Stimulated activated CD8-positive, alpha-beta memory T cell treated with anti-CD3 and anti-CD28 coated beads, Interleukin-7, amount 100 ng/mL, for 1 hour (primary cell): ENCODE measurements at places on chromosomes 4 and X.

DNA sequence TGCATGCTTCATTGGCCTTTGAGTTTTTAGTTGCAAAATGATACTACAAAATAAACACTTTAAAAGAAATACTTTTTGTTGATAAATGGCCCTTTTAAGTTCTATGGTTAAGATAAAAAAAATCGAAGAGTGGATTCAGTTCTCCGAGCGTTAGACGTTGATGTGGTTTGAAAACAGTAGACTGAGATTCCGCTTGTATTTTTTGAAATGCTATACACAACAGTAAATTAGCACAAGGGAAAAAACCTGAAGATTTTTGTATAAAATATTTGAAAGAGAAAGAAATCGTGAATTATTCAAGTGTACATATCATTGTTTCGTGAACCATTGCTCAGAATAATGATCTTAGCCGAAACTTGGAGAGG is 1.4 kb downstream of the BMP2K start:
- DNase-seq, result no peak

DNA sequence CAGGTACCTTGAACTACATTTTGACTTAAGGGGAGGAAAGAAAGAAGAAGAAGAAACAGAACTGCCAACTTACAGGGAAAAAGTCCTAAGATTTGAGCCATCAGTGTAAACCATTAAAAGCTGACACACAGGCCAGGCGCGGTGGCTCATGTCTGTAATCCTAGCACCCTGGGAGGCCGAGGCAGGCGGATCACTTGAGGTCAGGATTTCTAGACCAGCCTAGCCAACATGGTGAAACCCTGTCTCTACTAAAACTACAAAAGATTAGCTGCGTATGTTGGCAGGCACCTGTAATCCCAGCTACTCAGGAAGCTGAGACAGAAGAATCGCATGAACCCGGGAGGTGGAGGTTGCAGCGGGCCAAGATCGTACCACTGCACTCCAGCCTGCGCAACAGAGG is 389.7 kb upstream of the FAM241A start:
- no peak for DNase-seq

DNA sequence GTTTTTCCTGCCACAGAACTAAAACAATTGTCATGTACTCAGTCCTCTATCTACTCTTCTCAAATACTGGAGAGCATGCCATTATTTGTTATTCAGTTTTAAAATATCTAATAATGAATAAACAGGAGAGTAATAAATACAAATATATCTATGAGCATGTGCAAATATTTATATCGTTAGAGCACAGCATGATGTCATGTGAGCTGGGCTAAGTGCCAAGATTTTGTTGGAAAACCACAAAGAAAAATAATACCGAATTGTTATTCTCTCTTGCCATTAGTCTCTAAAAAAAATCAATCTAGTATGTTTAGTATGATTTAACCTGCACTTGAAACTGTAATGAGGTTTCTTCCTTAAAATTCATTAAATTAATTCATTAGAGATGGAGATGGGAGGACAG is 97.3 kb downstream of the DDX60 start:
- no peak for DNase-seq

DNA sequence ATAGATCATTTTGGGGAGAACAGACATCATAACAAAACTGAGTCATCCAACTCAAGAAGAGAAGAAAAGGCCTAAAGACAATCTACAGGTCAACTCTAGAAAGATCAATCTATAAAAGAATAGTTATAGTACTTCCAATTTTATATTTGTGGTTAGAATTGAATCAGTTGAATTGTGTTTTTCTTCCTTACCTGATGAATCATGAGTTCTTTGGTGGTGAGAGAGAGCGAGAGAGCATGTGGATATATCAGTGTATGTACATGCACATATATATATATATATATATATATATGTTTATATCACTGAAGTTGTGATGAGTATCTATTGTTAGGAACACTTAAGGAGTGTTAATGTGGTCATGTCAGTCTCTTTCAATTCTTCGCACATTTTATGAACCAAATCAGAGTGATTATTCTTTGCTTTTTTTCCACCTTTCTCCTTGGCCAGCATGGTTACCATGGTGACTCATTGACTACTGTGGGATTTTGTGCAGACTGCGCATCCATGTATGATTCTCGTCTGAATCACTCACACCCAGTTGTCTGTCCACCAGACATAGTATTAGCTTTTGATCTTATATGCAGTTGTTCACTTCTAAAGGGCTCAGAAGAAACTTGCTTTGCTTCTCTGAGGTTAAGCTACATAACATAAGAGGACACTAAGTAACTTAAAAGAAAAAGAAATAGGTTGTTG is 90.4 kb upstream of the RAB40AL start:
- no peak for DNase-seq

GRCh38 chr4:159506801-159507517 is 404.1 kb downstream of the RAPGEF2 start:
- DNase-seq, result no peak

- DNase-seq, result no peak
Observed at GRCh38 chrX:150051096-150051495, 112.8 kb upstream of the EOLA2 start.

- DNase-seq, result no peak
Observed at GRCh38 chrX:106802063-106802387, 448 bp upstream of the TBC1D8B start.

GRCh38 chrX:128992107-128992971 is 531.0 kb downstream of the SMARCA1 start:
- DNase-seq, result no peak

- no peak for DNase-seq
Observed at GRCh38 chrX:103730796-103731493, 20.2 kb downstream of the TMEM31 start.

DNA sequence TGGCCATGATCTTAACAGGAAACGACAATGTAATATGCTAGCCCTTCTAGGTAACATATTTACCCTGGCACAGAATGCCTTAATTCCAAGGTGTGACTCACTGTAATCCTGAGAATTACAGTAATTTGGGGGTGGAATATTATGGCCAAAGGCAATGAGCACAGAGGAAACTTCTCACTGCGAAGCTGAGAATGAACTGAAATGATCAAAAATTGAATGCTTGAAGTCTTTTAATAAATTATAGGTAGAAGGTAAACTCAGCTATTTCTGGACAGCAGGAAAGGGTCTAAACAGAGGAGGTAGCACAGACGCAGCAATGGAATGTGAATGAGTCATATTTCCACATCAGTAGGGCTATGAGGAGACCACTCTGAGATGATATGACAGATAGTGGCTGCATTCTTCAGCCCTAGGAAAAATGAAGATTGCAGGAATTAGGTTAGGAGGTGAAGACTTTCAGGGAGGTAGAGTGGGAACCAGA is 312.6 kb downstream of the PACRGL start:
- DNase-seq, result no peak

- no peak for DNase-seq
Observed at GRCh38 chr4:180635281-180635680, 1607.9 kb upstream of the TENM3 start.

DNA sequence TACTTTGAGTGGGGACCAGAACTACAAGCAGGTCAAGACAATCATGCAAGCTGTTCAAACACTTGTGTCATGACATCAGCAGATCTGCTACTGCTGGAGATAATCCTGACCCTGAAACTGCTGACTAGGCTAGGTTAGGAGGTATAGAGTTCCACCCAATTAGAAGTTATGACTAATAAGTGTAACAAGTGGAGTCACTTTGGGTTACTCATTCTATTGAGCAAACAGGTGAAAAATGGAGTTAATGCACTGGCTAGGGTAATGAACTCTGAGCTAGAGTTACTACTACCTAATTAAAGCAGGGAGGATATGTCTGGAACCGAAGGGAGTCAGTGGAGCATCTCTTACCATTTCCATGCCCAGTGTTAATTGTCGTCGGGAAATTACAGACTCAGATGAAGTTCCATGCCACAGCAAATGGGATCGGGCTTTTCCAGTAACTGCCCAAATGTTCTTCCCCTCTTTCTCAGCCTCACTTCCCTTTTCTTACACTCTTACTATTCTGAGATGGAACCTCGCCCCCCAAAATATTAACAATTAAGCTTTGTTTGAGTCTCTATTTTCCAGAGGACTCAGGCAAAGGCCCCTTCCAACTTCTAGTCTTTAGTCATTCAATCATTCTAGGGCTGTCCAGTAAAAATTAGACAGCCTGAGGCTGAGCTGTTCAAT is 19.8 kb upstream of the MANBA start:
- no peak for DNase-seq
